ENCODE measurements at places on chromosomes 11 and 22. TPM values are rescaled to one million over a fixed set of nuclear protein-coding genes. Genes with fewer than 3 reads are reported as not detected.

LIF gene
- 17.2 TPM for total RNA-seq

NXPE1 gene
- not detected for total RNA-seq

FAT3 gene
- 7.6 TPM for total RNA-seq

CYP2D6 gene
- total RNA-seq, result 6.7 TPM

POU2AF2 gene
- total RNA-seq, result not detected

NAALAD2 gene
- not detected for total RNA-seq

FAM227A gene
- total RNA-seq, result 8.8 TPM

SLC22A25 gene
- total RNA-seq, result not detected

RIC3 gene
- not detected for total RNA-seq

FERMT3 gene
- 6.6 TPM for total RNA-seq

OVOL1 gene
- 10.2 TPM for total RNA-seq

XKR3 gene
- not detected for total RNA-seq

LARGE2 gene
- total RNA-seq, result 1.4 TPM

IL10RA gene
- total RNA-seq, result not detected

MYO7A gene
- total RNA-seq, result 3.5 TPM

UBQLN3 gene
- total RNA-seq, result not detected

CELSR1 gene
- 55.4 TPM for total RNA-seq

TIRAP gene
- 9.6 TPM for total RNA-seq

P2RY2 gene
- total RNA-seq, result 19.8 TPM

KRTAP5-10 gene
- not detected for total RNA-seq

HEPN1 gene
- not detected for total RNA-seq

MMP3 gene
- total RNA-seq, result not detected

MS4A6E gene
- total RNA-seq, result not detected

NR1H3 gene
- total RNA-seq, result 90.4 TPM

PIWIL4 gene
- total RNA-seq, result 0.26 TPM

HIC2 gene
- 3.5 TPM for total RNA-seq

PAAF1 gene
- 30.7 TPM for total RNA-seq

CHADL gene
- 0.63 TPM for total RNA-seq

PTGDR2 gene
- total RNA-seq, result not detected

SCUBE2 gene
- total RNA-seq, result not detected

GGT1 gene
- 10.2 TPM for total RNA-seq

DEFB131B gene
- total RNA-seq, result not detected

KLHDC7B gene
- total RNA-seq, result 0.72 TPM

RIBC2 gene
- total RNA-seq, result 11.0 TPM

BRD1 gene
- total RNA-seq, result 30.9 TPM

OR51B2 gene
- total RNA-seq, result not detected

OR51I1 gene
- not detected for total RNA-seq

AIFM3 gene
- total RNA-seq, result 7.4 TPM

MMP1 gene
- total RNA-seq, result not detected

KLHL35 gene
- 11.1 TPM for total RNA-seq

OR51B5 gene
- 1.2 TPM for total RNA-seq

PRR5L gene
- 5.1 TPM for total RNA-seq

PLEKHA7 gene
- total RNA-seq, result 26.9 TPM

MS4A12 gene
- total RNA-seq, result not detected

NXPE2 gene
- not detected for total RNA-seq

TMEM191C gene
- total RNA-seq, result 4.0 TPM

SERPIND1 gene
- total RNA-seq, result not detected

POTEH gene
- total RNA-seq, result not detected

C2CD3 gene
- 50.0 TPM for total RNA-seq

SUN2 gene
- total RNA-seq, result 220 TPM

TMEM151A gene
- 0.15 TPM for total RNA-seq

GAL gene
- total RNA-seq, result 3.9 TPM

IFITM1 gene
- 9.5 TPM for total RNA-seq

TRMT2A gene
- total RNA-seq, result 32.7 TPM

ABCC8 gene
- not detected for total RNA-seq

CARD16 gene
- 0.63 TPM for total RNA-seq

OR51B4 gene
- total RNA-seq, result not detected
